ENCODE measurements at places on chromosomes 6 and 20.

GRCh38 chr6:78578430-78578829 is 288.9 kb upstream of the IRAK1BP1 start:
- no peak for DNase-seq

- DNase-seq, result no peak
These were observed 17.1 kb downstream of the TRIM27 start for GRCh38 chr6:28906669-28907068.

DNA sequence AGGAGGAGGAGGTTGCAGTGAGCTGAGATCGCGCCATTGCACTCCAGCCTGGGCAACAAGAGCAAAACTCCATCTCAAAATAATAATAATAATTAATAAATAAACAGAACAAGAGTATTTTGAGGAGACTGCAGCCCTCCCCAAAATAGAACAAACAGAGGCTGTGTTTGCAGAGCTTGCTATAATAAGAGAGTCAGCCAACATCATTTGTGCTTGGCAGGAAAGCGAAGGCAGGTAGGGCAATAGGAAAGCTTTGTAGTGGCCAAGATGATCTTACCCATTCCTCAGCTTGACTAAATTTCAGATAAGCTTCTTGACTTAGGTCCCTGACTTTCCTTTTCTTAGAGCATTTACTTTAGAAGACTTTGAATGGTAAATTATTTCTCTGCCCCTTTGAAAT is 6.7 kb downstream of the C6orf141 start:
- no peak for DNase-seq

DNA sequence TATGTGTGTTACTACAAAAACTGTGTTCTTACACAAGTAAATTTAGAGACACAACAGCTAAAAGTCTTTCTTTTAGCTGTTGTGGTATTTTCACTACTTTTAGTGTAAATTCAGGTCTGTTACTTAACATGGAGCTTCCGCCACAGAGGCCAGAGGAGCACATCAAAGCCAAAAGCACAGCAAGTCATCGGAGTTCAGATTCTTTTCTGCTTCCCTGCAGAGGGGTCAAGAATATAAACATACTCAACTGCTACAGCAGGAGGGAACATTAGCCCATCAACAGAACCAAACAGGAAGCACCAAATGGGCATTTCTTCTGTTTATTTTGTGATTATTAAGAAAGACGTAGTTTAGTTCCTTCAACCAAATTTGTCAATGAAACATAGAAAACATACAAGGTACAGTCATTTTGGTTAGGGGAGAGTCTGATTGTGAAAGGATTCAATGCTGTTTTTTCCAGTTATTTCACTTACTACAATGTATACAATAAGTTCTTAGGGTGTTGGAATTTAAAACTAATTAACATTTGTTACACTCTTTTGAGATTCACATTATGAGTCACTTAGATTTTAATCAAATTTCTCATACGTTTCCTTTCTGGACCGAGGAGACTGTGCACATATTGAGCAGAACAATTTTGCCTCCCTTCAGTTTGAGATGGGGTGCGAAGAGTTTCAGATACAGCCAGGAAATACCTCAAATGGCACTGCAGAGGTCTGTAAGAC is 42.8 kb upstream of the DSE start:
- DNase-seq, result no peak

GRCh38 chr6:2529211-2529719 is 221.5 kb downstream of the MYLK4 start:
- DNase-seq, result no peak

DNA sequence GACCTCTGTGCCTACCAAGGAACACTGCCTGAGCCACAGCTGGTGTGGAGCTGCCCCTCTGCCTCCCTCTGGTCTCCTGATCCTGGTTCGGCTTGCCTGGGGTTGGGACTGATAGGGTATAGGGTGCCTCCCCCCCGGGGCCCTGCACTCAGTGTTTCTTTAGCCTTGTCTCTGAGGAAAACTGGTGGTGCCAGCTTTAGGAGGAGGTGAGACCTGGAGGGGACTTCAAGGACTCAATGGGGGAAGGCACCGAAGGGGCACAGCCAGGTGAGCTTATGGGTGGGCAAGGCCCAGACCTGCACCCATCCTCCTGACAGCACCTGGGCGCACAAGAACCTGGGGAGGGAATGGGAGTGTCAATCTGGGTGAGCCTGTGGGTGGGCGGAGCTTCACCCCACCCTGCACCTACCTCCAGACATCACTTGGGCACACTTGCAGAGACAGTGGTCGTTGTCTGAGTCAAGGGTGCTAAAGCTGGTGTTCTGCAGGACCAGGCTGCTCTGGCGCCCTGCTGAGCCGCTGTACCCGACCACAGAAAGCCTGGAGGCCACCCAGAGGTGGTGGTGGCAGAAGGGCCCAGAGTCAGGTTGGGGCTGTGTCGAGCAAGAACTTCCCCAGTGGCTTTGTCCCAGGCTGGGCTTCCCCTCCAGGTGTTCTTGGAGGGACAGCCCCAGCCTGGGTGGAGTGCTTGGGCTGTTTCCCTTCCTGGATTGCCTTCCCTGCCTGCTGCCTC is 40.5 kb downstream of the FAM110A start:
- DNase-seq, result no peak

- DNase-seq, result no peak
These were observed 99.2 kb downstream of the QKI start for GRCh38 chr6:163513570-163514166.

GRCh38 chr6:85412911-85413430 is 36.9 kb upstream of the NT5E start:
- DNase-seq, result no peak

DNA sequence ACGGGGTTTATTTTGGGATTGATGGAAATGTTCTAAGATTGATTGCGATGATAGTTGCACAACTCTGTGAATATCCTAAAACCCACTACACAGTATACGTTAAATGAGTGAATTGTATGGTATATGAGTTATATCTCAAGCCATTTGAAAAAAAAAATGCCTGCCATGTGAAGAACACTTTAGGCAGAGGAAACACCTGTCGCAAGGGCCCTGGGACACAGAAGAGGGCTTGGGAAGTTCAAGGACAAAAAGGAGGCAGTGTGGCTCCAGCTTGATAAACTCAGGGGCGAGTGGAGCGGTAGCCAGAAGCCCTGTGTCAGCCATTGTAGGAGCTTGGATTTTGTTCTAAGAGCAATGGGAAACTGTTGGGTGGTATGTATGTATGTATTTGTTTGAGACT is 37.0 kb downstream of the CEP250 start:
- DNase-seq, result no peak

DNA sequence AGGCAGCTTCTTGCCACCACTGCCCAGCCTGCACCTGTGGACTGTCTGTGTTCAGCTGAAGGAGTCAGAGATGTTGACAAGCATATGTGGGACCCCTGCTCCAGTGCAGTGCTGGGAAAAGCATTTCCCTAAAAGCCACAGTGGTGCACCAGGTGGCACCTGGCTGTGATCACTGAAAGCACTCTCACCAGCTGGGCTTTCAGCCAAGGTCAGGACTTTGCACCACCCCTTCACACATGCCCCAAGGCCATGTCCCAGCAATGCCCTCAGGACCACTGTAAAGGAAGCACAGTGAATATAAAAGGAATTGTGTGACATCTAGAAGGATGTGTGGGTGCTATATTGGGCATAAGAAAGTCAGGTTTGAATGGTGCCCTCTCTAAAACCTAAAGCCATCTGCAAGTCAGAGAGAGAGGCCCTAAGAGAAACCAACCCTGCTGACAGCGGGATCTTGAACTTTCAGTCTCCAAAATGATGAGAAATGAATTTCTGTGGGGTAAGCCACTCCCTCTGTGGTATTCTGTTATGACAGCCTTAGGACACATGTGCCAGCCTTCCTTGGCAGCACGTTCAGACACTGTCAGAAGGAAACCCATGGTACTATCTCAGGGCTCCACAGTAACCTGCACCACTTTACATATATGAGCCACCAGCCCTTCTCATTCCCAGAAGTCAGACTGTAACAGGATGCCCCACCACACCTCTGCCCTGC is 30.7 kb downstream of the CBLN4 start:
- DNase-seq, result no peak
